Tongue (tissue), 3 donors: ENCODE measurements at places on chromosomes 12 and 14.
A peak's percentile ranks its signal among the peaks of the same experiment; 100 is the strongest.

DNA sequence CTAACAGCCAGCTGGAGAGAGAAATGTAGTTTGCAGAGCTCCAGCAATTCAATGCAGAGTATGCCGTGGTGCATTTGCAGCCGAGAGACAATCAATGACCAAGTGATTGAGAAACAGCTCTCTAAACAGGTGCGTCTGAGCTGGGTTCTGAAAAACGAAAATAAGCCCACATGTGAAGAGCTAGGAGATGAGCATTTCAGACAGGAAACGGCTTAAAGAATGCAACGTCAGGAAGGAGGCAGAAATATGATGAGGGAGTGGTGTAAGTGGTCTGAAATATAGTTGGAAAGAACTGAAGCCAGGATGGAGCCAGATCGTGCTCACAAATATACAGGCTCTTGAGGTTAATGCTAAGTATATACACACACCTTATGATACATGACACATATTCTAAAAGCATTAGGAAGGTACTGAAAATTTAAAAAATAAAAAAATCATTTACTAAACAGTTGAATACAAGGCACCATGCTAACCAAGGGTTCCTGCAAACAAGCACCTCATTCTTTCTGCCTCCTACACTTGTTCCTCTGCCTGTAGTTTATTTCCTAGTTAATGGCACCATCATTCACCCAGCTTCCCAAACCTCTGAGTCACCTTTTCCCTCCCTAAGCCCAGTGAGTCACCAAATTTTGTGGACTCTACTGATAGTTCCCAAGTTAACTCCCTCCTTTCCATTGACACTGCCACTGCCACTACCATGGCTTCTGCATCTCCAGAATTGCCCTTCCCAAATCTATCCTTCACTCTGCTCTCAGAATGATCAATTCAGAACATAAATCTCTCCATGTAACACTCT is 2.3 kb upstream of the GARIN2 start:
- DNase-seq: no peak

DNA sequence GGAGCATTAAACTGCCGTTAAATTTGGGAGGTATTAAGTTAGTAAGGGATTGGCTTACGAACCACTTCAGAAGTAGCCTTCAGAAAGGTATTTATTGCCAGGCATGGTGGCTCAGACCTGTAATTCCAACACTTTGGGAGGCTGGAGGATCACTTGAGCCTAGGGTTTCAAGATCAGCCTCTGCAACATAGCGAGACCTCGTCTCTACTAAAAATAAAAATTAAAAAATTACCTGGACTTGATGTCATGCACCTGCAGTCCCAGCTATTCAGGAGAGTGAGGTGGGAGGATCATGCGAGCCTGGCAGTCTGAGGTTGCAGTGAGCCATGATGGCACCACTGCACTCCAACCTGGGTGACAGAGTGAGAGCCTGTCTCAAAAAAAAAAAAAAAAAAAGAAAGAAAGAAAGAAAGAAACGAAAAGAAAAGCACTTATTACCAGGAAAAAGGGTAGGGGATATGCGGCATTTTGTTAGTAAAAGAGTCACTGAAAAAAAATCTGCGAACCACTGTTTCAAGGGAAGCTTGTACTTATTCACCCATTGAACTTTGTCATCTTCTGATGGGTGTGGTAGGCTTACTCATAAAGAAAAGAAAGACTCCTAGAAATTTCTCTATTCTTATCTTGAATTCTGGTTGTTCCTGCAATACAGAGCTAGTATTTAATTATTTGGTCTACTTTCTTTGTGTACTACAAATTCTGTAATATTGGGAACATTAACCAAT is 33.6 kb upstream of the PLEKHA5 start:
- DNase-seq: no peak

GRCh38 chr14:104586832-104587620 is 7.5 kb downstream of the C14orf180 start:
- DNase-seq: peak; percentile 79

DNA sequence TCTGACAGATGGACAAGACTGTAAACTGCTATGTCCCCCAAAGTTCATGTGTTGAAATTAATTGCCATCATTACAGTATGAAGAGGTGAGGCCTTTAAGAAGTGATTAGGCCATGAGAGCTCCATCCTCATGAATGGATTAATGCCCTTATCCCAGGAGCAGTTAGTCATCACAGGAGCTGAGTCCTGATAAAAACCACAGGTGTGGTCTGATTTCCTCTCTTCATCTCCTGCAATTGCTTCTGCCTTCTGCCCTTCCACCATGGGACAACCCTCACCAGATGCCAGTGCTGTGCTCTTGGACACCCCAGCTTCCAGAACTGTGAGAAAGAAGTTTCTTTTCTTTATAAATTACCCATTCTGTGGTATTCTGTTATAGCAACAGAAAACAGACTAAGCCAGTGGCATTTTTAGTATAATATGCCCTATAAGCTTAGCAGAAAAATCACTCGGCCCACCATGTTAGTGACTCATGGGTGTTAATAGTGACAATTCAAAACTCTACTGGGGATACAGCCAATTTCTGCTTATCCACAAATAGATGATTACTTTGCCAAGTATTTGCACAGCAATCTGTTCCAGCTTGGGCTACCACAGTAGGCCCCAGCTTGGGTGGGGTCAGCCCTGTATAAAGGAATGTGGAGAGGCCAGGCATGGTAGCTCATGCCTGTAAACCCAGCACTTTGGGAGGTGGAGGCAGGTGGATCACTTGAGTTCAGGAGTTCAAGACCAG is 129.0 kb upstream of the BCL2L14 start:
- DNase-seq: peak; percentile 19

DNA sequence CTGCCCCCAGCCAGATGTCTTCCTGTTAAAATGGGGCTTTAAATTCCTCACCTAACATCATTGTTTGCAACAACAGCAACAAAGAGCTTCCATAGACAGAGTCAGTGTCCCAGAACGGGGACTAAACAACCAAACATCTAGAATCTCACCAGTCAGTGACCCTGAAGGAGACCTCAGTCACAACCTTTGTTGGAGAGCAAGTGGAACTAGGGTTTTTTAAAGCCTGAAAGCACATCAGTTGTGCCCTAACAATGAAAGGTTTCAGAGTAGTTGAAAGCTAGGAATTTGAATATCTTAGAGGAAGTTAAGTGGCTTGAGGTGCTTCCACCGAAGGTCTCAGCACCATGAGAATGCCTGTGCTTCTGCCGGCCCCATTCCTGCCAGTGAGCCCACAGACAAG is 5.0 kb upstream of the ALDH2 start:
- no peak for DNase-seq

DNA sequence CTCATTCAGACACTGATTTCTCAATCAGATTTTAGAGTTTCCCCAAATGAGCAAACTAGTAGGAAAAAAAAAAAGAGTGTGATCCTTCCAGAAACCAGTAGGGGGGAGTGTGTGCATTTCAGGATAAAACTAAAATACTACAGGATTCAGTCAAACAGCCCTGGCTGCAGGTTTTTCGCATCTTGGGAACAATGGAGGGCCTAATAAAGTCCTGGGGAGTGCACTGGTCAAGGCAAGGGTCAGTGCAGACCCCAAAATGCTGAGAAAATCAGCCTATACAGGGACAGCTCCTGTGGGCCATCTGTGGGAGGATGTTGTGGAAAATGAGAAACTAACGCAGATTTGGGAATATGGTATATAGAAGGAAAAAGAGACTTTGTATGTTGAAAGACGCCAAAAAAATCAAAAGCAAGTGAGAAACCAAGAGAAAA is 22.2 kb upstream of the ABCD4 start:
- DNase-seq: peak; percentile 50

GRCh38 chr12:50991291-50991690 is 34.9 kb downstream of the SLC11A2 start:
- DNase-seq: no peak

- DNase-seq: no peak
Measured at GRCh38 chr12:44589697-44590096, 286.4 kb downstream of the NELL2 start.

DNA sequence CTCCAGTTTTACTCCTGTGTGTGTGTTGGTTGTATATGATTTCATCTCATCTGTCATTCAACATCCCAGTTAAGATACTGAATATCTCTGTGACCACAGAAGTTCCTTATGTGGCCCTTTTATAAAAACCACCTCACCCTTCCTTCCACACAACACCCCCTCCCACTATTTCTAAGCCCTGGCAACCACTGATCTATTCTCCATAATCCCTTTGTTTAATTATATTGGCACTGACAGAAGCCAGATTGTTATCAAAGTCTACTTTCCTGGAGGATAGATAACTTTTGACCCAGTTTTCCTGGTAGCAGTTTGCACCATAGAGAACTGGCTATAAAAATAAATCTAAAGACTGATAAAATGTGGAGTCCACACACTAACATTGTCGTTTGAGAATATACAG is 902.8 kb downstream of the SLC16A7 start:
- DNase-seq: no peak

DNA sequence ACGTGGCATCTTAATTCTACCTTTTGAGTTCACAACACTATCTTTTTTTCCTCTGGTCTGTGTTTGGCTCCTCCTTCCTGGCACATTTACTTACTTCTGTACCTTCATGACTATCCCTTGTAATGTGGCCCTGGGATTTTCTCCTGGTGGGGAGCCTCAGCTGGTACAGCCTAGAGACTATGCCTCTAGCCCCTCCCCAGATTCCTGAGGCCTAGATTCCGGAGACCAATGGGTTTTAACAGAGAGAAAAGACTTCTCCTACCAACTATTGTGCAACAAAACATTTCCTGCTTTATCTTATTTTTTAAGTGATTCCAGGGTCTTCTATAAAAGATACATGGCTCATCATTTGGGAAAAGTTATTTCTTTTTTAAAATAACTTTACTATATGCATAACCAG is 216.2 kb upstream of the KRR1 start:
- DNase-seq: no peak
